ENCODE measurements at places on chromosomes 12 and 14. TPM values are rescaled to one million over a fixed set of nuclear protein-coding genes. Genes with fewer than 3 reads are reported as not detected.
A peak's percentile ranks its signal among the peaks of the same experiment; 100 is the strongest.

The KRT71 gene
- total RNA-seq = not detected

The NOS1 gene
- 1.2 TPM for total RNA-seq

- no peak for ATAC-seq
Observed at GRCh38 chr14:21913759-21914158, 240.1 kb upstream of the OR4E1 start.

- ATAC-seq = peak; percentile 40
Observed at GRCh38 chr12:32877601-32878459, 18.7 kb downstream of the PKP2 start.

The RDH5 gene
- total RNA-seq = 21.3 TPM

The SERPINA3 gene
- total RNA-seq = 263 TPM

DNA sequence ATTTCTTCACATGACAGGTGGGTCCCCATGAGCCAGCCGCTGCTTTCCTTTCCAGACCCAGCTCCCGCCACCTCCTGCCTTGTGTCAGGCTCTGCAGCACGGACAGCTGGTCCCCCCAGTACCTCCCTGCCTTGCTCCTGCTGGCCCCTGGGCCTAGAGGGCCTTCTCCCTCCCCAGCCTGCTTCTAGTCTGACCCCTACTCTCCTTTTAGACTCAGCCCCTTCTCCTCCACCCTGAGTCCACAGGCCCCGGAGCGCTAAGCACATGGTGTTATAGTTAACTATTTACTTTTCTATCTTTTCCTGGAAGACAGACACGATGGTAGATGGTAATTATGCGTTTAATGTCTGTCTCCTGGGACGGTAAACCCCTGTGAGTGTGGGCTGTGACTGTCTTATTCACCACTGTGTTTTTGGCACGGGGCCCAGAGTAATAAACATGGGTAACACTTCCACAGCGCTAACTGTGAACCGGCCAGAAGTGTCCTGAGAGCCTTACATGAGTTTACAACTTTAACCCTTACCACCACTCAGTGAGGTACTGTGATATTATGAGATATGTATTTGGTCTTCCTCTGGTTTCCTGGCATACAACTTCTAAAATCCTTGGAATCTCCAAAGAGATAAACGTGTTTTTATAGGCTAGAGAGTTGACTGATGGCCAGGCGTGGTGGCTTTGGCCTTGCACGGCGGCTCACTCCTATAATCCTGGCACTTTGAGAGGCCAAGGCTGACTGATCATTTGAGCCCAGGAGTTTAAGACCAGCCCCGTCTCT is 41.2 kb downstream of the DGLUCY start:
- ATAC-seq = peak; percentile 57

GRCh38 chr12:32679920-32680237 is 778 bp downstream of the DNM1L start:
- no peak for ATAC-seq

DNA sequence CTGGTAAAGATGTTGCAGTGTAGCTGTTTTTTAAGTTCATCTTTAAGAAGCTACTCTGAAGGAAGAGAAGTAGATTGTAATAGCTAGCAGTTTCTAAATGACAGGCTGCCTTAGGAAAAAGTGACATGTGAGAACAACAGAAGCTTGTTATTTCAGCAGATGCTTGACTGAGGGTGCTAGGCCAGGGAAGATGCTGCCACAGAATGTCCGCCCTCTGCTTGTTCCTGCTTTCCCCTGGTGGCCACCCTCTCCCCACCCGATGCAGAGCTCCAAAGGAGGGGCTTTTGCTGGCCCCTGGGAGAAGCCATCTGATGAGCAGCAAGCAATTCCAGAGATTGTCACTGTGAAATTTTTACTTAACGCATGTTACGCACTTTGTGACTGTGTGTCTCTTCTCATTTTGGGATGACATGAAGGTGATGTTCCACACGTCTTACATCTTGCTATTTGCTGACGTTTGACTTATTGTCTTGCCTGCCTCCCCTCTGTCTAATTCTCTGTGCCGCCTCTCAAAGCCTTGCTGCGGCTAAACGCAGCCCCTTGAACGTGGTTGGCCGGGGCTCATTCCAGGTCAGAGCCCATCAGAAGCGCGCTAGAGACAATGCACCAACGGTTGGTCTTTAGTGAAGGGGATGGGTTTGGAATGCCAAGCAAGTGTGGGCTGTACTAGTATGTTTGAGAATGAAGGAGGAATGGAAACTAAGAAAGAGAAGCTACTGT is 44.8 kb downstream of the WDR20 start:
- ATAC-seq = no peak

GRCh38 chr12:72448089-72448488 is 175.9 kb downstream of the TRHDE start:
- ATAC-seq = no peak

The PLD4 gene
- under 0.01 TPM for total RNA-seq

- ATAC-seq = no peak
Observed at GRCh38 chr14:56351861-56352260, 227.7 kb upstream of the TMEM260 start.

The TROAP gene
- 0.22 TPM for total RNA-seq

GRCh38 chr12:13950502-13950901 is 30.9 kb downstream of the GRIN2B start:
- no peak for ATAC-seq

DNA sequence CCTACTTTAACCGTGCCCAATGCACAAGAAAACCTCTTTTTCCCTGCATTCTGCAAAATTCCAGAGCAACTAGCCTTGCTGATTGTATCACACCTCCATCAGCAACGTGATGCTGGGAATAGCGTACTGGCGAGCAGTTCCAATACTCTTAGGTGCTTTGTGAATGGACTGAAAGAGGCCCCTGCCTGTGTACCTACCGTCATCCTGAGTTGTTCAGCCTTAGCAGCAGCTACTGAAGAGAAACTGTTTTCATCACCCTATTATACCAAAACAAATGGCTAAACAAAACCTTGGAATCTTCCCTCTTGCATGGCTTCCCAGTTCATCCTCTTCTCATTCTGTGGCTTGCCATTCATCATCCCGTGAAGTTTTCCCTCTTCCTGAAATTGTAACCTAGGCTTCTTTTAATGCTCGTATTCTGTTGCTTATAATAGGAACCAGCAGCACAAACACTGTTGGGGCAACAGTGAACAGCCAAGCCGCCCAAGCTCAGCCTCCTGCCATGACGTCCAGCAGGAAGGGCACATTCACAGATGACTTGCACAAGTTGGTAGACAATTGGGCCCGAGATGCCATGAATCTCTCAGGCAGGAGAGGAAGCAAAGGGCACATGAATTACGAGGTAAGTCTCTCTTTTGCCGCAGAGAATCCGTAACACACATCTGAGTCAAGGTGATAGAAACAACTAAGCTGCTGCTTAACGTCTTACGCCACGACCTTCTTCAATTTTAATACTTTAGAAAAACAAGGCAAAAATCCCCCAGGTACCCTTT is 41.9 kb downstream of the RAD52 start:
- no peak for ATAC-seq

The KLRC2 gene
- not detected for total RNA-seq

DNA sequence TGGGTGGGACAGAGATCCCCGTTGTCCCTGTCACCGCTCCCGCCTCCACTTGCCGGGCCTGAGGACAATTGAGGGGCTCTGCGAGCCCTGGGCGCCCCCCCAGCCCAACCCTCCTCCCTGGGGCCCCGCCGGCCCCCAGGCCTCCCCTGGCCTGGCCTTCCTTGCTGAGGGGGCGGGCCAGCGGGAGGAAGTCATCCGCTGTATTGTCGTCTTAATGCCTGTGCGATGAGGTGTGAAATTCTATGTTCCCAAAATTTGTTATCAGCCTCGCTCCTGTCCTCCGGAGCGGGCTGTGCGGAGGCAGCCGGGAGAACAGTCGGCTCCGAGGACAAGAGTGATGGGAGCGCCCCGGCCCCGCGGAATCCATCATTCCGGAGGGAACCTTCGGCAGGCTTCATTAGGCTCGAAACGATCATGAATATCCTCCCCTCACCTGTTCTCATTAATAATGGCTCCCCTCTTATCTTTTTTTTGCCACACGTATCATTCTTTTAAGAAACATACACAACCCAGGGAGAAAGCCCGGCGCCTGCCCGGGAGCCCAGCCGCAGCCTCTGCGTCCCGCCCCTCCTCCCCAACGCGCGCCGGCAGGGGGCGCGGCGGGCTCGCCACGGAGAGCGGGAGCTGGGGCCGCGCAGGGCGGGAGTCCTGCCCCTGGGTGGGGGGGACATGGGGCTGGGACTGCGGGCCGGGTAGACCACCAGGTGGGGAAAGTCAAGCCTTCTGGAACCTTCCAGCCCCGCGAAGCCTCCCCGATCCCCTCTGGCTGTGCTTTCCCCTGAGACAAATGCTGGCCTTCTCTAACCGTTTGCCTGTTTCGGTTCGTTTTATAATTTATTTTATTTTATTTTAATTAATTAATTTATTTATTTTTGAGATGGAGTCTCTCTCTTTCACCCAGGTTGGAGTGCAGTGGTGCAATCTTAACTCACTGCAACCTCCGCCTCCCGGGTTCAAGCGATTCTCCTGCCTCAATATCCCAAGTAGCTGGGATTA is 17.1 kb upstream of the DLK1 start:
- ATAC-seq = peak; percentile 1

DNA sequence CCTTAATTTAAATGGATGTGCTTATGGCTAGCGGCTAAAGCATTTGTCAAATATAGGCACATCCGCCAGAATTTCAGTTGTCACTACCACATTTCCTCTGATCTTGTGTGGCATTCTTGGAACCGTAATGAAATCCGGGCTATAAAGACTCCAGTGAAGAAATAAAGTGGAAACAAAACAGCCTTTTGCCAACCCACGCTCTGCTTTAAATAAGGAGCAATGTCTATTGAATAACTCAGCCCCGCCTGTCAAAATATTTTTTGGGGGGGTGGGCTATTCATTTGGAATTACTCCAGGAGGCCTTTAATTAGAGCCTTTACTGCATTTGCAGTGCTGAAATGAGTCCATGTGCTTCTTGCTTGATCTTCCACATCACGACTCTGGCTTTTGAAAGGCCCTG is 179.6 kb upstream of the RPH3A start:
- ATAC-seq = no peak

GRCh38 chr14:72518809-72519377 is 375.0 kb downstream of the DPF3 start:
- ATAC-seq = no peak

DNA sequence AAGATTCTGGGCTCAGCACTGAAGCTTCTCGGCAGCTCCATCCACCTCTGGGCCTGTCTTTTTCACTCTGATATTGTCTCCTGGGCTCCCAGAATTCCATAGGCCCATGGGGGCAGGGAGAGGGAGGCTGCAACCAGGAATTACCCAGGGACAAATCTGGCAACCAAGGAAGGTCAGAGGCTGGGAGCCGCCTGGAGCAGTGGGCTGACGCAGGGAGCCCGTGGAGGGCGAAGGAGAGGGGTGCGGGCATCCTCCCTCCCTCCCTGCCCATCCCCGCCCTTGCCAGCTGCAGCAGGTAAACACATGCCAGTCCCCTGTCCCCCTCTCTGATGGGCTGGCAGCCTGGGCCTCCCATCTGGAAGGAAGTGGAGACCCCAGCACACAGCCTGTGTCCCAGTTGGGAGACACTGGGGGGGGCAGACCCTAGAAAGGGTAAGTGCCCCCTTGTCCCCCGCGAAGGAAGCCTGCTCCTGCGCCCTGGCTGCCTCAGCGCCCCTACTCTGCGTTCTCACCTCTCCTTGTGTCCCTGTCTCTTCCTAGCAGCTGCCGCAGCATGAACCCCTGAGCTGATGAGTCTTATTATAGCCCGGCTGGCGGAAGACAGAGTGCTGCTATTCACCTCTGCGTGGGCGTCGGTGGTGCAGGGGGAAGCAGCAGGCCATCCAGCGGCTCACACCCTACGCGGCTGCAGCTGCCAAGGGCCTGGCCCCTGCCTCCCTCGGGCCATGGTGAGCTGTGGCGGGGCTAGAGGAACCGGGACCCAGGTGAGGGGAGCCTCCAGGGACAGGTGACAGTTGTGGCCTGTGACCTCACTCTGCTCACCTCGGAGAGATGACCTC is 6.7 kb downstream of the LRTM2 start:
- no peak for ATAC-seq

- no peak for ATAC-seq
Observed at GRCh38 chr14:51157012-51157411, 62.1 kb upstream of the TRIM9 start.

GRCh38 chr12:28879379-28879778 is 269.7 kb upstream of the FAR2 start:
- ATAC-seq = no peak

- no peak for ATAC-seq
Observed at GRCh38 chr12:42504049-42504448, 85.5 kb downstream of the PRICKLE1 start.

GRCh38 chr14:84468153-84468552 is 1061.8 kb upstream of the FLRT2 start:
- no peak for ATAC-seq

The STXBP6 gene
- 55.7 TPM for total RNA-seq

- ATAC-seq = no peak
Observed at GRCh38 chr12:27807063-27807703, 27.1 kb upstream of the MANSC4 start.

The ADCY6 gene
- total RNA-seq = 33.0 TPM
